NCI-H187 (cell line): ENCODE measurements at places on chromosomes 11 and 22.
A peak's percentile ranks its signal among the peaks of the same experiment; 100 is the strongest.

DNA sequence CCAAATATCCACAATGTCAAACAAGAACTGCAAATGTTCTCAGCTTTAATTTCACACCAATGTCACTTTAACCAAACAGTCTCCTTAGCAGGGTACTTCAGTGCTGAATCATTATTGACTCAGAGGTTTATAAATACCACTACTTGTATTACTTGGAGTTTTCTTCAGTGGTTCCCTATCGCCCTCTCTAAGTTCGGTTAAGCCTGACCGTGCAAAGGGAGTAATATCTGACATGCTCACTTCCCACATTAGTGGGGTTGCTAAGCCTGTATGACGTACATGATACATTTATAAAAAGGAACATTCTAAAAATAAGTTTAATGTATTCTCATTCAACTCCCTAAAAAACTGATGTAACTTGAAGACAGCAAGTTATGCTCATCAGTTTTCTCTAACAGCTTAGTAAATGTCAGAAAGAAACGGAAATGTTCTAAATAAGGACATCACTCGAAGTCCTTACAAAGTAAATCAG is 93.1 kb upstream of the ZC3H12C start:
- DNase-seq, result no peak

GRCh38 chr22:20952544-20953341 is 14.3 kb upstream of the AIFM3 start:
- no peak for DNase-seq

DNA sequence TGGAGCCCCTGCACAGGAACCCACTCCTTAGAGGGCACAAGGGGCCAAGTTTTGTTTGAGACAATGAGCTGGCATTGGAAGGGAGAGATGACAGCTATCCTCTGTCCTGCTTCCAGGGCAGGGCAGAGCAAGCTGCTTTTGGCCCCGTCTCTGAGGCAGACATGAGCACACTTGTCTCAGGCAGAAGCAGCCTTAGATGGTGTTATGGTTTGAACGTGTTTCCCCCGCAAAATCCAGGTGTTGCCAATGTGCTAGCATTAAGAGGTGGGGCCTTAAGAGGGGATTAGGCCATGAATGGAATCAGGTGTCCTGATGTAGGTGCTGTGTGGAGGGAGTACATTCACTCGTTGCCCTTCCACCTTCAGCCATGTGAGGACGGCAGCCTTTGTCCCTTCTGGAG is 2.5 kb downstream of the TP53AIP1 start:
- no peak for DNase-seq

- DNase-seq, result no peak
Measured at GRCh38 chr11:60718524-60719316, 5.8 kb upstream of the MS4A18 start.

DNA sequence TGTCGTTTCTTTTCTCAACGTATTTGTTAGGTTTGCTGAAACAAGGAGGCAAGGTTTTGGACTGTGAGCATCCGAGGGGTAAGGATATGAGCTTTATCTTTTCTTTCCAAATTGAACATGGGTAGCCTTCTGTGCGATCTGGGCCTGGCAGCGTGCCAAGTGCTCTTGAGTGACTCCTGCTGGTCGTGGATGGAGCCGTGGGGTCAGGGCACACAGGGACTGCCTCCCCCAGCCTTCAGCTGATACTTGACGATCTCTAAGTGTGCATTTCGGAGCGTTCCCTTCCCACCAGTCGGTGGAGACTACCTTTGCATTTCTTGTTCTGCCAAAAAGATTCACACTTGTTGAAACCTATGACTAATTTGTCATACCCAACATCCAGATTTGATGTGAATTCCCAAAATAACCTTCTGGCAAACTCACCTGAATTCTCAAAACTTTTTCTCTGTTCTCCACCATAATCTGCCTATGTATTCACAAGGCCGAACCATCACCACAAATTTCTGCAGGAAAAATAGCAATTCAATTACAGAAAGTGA is 40.1 kb upstream of the CLMP start:
- no peak for DNase-seq

DNA sequence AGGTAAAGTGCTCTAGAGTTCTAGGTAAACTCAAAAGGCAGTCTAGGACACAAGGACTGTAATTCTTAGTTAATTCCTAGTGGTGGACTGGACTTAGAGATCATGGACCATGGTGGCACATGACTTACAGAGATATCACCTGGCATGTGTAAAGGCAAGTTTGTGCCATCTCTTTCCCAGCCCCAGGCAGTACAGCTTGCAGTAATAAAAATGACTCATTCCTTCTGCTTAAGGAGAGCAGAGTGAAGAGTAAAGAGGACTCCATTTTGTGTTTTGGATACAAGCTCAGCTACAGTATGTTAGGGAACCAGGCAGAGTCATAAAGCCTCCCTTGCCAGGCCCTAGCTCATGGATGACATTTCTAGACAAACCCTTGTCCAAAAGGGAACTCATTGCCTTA is 629.9 kb downstream of the JRKL start:
- no peak for DNase-seq

DNA sequence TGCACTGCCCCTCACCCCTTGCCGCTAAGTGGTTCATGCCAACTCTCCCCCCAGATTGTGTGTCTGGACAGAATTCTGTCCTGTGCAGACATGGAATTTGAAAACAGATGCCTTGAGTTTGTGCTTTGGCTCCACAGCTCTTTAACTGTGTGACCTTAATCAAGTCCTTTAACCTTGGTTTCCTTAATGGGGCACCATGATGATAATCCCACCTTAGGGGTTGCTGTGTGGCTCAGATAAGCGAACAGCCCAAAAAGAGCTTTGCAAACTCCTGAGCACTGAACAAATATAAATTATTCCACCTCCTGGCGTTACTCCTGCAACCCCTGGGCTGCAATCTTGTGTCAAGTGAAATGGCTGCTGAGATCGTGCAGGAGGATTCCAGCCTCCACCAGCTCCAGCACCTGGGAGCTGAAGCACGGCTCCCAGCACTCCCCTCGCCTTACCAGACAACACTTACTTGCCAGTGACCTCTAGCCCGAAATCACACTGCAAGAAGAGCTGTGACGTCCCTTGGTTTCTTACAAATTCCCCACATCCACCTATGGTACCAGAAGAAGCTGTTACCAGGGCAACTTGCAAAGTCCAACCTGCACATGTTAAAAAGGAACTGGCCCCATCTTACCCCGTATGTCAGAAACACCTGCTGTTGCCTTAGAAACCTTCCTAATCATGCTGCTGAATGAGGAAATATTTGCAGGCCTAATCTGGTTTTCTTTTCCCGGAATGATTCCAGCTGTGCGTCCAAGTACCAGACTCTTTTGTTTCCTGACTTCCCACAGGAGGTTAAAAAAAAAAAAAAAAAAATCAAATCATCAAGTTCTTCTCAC is 13.2 kb downstream of the VPS37C start:
- no peak for DNase-seq

GRCh38 chr22:41934284-41935014 is 7.8 kb upstream of the TNFRSF13C start:
- no peak for DNase-seq

DNA sequence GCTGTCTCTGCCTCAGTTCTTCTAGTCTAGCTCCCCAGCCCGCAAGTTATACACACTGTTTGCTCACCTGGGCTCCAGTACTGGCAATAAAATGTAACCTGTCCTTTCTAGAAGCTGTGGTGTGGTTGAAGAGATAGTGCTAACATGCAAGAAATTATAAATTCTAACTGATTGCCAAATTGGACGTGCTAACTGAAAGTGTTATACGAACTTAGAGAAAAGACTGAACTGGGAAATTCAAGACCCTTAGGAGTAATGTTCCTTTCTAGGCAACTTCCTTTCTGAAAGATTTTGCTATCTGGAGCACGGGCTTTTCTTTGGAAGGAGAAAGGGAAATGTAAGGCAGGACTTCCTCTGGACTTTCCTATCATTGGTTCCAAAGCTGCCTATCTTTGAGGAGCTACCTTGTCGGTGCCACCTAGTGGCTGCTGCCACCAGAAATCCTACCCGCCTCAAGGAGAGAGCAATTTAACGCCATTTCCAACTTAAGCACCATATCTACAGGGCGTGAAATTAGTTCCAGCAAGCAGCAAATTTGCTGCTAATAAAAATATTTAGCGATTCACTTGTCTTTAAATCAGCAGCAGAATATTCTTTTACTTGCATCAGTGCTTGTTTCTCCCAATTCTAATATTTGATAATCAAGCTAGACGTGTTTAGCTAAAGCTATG is 12.7 kb upstream of the TMEM218 start:
- DNase-seq, result peak; percentile 14

DNA sequence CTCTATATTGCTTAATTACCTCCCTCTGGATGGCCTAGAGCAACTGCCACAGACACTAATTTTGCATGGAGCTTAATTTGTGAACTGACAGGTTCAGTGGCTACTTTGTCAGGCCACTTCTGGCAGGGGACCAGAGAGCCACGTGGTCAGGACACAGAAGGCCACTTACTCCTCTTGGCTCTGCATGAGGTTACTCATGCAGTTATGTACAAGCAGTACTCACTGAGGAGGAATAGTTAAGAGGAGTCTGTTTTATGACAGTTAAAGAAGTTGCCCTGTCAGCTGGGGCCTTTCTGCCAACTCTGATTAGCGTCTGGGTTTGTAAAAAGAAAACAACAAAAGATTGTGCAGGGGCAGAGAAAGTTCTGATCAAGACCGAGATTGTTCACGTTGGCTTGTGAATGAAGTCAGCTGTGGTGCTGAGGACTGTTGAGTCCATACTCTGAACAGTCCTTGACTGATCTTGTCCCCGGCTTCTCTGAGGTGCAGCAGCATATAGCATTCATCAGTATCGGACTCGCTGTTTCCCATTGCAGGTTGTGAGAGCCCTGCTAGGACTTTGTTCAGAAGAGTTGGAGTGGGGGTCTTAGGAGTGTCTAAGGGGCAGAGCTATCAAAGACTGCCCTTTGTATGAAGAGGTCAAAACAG is 41.4 kb downstream of the PPFIBP2 start:
- DNase-seq, result no peak

DNA sequence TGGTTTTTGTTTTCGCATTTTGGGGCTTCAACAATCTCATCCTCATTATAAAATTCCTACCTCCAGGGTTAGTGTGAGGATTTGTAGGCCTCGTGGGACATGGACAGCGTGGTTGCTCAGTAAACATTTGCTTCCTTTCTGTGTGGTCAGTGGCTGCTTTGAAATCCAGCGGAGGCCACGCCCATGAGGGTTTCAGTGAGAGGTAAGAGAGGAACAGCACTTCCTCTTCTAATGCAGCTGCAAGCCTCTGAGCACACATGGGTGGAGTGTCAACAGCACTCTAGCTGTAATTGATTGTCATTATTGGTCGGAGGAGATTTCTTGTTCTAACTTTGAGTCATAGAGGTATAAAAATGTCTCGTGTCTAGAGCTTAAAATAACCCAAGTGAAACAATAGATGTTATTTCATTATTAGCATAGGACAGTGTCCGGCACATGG is 6.0 kb upstream of the ARHGAP42 start:
- DNase-seq, result peak; percentile 11

DNA sequence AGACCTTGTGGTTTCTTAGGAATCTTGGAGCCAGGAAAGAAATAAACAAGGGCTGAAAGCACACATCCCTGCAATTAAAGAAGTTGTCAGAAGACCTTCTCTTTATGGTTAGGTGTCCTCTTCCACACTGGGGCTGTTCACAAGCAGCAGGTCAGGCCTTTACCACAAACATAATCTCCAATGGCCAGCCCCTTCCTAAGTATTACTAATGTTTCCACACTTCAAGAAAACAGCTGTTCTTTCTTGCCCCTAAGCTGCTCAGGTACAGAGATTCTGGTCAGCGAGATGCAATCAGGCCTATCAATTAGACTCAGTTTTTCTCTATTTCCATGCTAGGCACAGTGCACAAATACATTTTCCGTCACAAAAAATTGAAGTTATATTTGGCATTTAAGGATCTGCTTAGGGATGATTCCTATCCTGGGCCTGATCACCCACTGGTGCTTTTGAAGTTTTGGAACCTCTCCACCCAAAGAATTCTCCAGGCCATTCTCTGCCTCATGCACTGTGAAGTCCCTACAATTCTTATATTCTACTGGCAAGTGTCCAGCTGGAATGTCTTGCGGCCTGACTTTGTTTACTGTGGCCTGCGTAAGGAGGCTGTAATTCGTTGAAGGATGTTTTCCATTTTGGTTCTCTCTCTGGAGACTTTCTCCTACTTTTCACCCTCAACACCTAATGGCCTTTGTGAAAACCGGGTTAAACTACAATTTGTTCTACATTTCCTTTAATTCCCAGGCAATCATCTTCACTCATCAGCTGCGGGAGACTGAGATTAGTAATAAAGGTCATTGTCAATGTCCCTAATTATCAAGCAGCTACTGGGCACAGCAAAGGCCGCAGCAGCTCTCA is 5.1 kb downstream of the PRAME start:
- no peak for DNase-seq

DNA sequence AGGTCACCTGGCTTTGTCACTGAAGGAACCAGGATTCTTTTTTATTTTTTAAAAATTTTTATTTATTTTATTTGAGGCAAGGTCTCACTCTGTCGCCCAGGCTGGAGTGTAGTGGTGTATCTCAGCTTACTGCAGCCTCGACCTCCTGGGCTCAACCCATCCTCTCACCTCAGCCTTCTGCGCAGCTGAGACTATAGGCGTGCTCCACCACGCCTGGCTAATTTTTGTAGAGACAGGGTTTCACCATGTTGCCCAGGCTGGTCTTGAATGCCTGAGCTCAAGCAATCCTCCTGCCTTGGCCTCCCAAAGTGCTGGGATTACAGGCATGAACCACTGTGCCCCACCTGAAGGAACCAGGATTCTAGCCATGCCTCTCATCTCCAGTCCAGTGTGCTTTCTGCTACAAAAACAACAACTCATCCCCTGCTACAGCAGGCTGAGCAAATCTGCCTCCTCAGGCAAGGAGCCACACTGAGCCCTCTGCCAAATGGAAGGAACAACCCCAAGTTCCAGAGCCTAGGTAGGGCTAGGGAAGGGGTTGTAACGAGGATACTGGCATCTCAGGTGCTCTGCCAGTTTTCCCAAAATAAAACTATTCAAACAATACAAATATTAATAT is 2.6 kb upstream of the PEX26 start:
- no peak for DNase-seq

GRCh38 chr11:132601875-132602274 is 930.4 kb downstream of the OPCML start:
- no peak for DNase-seq

GRCh38 chr11:88043149-88043548 is 132.1 kb downstream of the RAB38 start:
- no peak for DNase-seq

- DNase-seq, result peak; percentile 46
Measured at GRCh38 chr11:44927174-44927661, 23.5 kb downstream of the TP53I11 start.

DNA sequence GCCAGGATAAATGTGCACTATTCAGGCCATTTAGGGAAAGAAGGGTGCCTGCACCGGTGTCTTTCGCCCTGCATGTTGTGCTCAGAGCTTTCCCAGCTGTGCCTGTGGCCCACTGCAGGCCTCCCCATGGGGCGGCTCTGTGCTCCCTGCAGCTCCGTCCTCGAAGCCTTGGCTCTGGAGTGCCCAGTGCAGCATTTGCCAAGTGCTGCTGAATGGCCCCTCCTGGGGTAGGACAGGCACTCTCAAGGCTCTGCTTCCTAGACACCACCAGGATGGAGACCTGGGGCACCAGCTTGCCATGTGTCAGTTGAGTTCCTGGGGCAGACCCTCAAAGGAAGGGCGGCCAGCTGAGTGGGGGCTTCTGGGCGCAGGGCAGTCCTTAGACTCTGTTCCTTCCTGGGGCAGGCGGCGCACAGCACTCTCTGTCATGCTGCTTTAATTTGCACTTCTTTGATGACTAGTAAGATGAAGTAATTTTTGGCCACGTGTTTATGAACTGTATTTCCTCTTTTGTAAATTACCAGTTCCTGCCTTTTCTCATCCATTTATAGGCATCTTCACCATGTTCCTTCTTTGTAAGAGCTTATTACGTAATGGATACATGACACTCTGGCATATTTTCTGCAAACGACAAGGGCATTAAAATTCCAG is 32.1 kb upstream of the GNB1L start:
- no peak for DNase-seq
